Right ventricle myocardium inferior (tissue), 1 donor: ENCODE measurements at places on chromosomes 1 and 21. TPM values are rescaled to one million over a fixed set of nuclear protein-coding genes. Genes with fewer than 3 reads are reported as not detected.

Gene SZT2
- total RNA-seq = 22.5 TPM

Gene TSSK3
- 1.2 TPM for total RNA-seq

Gene CD101
- total RNA-seq = 0.38 TPM

DNA sequence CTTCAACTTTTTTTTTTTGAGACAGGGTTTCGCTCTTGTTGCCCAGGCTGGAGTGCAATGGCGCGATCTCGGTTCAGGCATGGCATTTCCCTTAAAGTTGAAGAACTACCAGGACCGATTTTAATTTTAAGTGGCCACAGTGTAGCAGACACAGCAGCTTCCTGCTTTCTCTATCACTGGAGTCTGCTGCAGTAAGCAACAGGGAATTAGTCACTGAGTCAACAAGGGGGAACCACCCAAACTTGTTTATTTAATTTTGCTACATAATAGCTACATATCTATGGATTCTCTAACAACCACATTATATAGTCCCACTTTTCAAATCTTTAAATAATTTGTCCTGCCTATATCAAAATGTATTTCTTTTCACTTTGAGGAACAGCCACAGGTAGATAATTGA is 12.5 kb upstream of the TNNI3K start:
- no peak for DNase-seq

- DNase-seq = no peak
These were observed 165.5 kb upstream of the NFIA start for GRCh38 chr1:60916906-60917305.

GRCh38 chr1:175208773-175209492 is 16.4 kb upstream of the KIAA0040 start:
- DNase-seq = no peak

DNA sequence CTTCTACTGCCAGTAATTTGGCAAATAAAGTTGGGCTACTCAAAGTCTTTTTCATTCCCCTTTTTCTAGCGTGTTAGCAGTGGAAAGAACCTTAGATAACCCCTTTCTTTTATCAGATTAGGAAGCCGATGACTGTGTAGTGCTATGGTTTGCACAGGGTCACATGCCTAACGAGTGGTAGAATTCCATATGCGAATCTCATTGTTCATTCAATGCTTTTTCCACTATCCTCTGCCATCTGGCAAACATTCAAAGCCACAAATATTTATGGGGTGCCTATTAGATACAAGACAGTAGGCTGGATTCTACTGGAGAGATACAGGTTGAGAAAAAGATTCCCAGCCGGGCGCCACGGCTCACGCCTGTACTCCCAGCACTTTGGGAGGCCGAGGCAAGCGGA is 14.9 kb upstream of the IER5 start:
- DNase-seq = no peak

GRCh38 chr1:17867470-17867869 is 112.3 kb downstream of the ACTL8 start:
- DNase-seq = no peak

DNA sequence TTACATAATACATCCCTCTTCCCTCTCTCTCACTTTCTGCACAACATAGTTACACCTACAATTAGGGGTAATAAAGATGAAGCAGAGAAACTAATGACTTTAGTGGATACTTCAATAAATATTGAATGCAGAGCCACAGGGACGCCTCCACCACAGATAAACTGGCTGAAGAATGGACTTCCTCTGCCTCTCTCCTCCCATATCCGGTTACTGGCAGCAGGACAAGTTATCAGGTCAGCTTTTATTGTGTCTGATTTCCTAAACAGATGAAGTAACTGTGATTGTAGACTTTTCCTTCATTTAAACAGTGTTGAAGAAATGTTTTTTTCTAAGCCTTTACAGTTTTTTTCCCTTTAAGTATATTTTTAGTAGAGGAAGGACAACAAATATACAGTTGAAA is 281.6 kb downstream of the TPR start:
- no peak for DNase-seq

DNA sequence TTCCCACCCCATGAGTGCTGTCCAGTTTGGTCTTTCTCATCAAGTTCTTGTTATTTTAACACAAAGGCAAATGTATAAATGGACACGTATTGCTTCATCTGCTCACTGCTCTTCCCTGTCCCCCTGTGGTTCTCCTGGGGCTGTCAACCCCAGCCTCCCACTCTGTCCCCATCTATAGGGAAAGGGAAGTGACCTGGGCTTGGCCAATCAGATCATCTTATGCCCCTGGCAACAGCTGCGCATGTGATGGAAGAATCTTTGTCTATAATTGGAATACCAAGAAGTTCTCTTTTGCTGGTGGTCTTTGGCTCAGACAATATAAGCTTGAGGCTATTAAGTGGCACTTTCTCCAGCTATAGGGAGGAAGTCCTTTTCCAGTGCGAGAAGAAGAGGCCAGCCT is 4.7 kb upstream of the CCSAP start:
- DNase-seq = no peak

DNA sequence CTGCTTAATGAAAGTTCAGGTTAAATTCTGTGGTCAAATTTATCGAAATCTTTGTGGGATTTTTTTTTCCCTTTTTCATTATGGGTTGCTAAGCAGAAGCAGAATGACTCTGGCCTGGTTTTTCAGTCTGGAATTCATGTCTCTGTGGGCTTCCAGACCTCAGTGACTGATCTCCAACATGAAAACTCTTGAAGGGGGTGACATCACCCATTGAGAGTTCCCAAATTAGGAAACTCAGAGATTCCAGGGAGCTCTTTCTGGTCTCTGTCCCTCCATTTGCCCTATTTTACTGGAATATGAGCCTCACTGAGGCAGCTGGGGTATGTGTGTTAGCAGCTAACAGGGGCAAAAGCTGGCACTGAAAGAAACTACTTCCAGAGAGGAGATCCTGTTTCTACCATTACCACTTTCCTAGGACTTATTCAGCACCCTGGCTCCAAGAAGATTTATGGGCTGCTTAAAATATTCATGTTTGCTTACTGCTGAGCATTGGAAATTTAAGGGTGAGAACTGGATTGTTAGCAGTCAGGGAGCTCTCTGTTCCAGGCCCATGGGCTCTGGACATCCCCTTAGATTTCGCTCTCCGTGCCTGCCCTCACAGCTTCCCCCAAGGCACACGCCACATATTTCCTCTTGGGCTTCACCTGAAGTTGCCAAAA is 203.4 kb upstream of the SPAG17 start:
- no peak for DNase-seq

DNA sequence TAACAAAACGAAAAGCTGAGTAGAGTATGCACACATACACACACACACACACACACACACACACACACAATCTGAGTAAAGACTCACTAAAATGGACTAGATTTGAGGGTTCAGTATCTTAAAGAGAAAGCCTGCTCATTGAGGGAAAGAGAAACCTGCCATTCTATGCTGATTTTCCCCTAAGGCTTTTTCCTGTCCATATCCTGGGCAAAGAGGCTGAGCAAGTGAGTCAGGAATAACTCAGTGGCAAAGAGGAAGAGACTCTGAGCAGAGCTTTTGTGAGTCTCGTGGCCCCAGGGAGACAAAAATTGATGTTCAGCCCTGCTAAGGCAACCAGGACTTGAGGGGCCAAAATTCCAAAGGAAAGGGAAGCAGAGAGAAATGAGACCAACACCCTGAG is 37.3 kb upstream of the RUNX1 start:
- no peak for DNase-seq

GRCh38 chr1:231527586-231528171 is 790 bp upstream of the TSNAX start:
- no peak for DNase-seq

DNA sequence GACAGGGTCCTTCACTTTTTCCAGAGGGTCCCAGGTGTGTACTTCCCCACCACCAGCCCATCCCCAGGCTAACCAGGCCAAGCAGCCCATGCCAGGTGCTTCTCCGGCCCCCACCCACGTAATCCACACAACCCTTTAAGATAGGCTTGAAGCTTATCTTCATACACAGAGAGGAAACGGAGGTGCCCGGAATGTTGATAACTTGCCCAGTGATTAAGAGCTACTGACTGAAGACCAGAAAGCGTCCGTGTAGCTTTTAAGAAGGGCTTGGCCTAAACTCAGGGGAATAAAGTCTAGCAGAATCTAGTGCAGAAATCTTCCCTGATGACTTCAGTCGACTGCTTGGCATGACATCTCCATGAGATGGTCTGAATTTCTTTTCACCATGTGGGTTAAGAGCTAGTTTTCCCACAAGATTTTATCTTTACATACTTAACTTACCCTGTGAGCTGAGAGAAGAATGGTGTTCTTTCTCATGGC is 138.7 kb downstream of the GALNT2 start:
- DNase-seq = no peak

DNA sequence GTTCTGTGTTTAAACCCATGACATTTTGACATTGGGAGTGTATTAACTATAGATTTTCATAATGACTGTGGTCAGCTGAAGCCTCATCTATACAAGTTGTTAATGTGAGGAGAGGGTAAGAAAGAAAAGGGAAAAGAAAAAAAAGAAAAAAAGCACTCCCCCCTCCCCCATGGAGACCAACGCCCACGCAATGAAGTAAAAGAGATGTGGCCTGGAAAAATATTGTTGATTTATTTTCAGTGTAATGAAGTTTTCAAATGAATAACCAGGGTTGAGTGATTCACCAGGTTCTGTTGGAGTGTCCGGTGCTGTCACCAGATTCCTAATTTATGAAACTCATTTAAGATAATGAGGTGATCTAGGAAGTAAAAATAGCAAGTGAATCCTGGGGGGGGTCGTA is 4.7 kb downstream of the RNF220 start:
- DNase-seq = no peak

- no peak for DNase-seq
These were observed 253.2 kb downstream of the FMN2 start for GRCh38 chr1:240344918-240345317.
